ENCODE measurements at places on chromosomes 5 and 9. TPM values are rescaled to one million over a fixed set of nuclear protein-coding genes. Genes with fewer than 3 reads are reported as not detected.

GRCh38 chr5:145776886-145777285 is 58.3 kb downstream of the PRELID2 start:
- no peaks in the 10 kb centered on the region for H3K27me3 ChIP-seq
- no peaks in the 10 kb centered on the region for H3K4me1 ChIP-seq
- H3K4me3 ChIP-seq, result no peak overlapping the region
- H3K36me3 ChIP-seq, result no peaks in the 10 kb centered on the region
- no peak for DNase-seq
- no peak overlapping the region for H3K27ac ChIP-seq

GRCh38 chr9:23663946-23664345 is 162.1 kb downstream of the ELAVL2 start:
- H3K27me3 ChIP-seq, result no peaks in the 10 kb centered on the region
- no peak for DNase-seq

GRCh38 chr5:134255418-134256150 is 29.7 kb upstream of the PPP2CA start:
- no peak for DNase-seq
- H3K36me3 ChIP-seq, result no peaks in the 10 kb centered on the region
- H3K4me3 ChIP-seq, result no peak overlapping the region
- H3K27me3 ChIP-seq, result peaks cover 3% of the 10 kb centered on the region
- H3K27ac ChIP-seq, result no peak overlapping the region

The SLC36A2 gene
- total RNA-seq, result not detected

- H3K4me1 ChIP-seq, result peaks cover 33% of the 10 kb centered on the region
- DNase-seq, result no peak
Observed at GRCh38 chr9:113156880-113157279, 6.1 kb downstream of the SLC31A2 start.

DNA sequence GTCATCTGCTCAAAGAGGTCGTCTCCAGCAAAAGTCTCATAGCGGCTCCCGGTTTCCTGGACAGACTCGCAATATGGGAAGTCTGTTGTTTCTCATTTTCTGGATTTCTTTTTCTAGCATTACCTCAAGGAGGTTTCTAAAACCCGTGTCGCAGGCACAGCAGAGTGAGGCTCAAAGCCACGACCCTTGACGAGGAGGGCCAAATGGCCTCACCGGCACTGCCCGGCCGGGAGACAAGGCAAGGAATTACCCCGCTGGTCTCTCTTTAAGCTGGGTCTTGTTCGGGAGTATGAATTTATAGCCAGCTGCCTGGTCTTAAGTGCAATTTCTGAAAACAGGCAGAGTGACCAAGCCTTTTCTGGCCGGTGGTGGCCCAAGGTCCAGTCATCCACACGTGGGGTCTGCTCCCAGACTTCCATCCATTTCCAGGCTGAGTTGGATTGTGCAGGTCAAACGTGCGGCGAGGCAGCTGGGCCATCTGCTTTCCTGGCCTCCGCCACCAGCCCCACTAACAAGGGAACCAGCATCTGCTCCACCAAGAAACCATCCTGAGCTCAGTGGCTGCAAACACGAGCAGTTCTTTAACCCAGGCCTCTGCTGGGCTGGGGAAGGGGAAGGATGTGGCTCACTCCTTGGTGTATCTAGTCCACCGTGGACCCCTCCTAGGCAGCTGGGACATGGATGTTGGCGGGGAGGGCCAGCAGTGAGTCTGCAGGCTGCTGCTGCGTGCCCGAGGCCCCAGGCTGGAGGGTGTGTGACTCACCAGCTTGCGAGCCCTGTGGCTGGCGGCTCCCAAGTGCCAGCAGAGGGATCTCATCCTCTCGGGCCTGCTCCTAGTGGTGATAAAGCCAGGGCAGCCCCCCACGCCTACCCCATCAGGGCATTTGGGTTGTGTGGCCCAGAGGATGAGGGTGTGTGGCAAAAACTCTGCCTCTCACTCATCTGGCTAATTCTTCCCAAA is 55.6 kb upstream of the COL5A1 start:
- no peaks in the 10 kb centered on the region for H3K4me1 ChIP-seq
- H3K4me3 ChIP-seq, result no peak overlapping the region
- no peaks in the 10 kb centered on the region for H3K36me3 ChIP-seq
- H3K27me3 ChIP-seq, result peaks cover 7% of the 10 kb centered on the region
- DNase-seq, result no peak
- no peak overlapping the region for H3K27ac ChIP-seq

GRCh38 chr5:90878549-90879196 is 320.1 kb downstream of the ADGRV1 start:
- no peaks in the 10 kb centered on the region for H3K36me3 ChIP-seq
- no peak overlapping the region for H3K4me3 ChIP-seq
- DNase-seq, result no peak
- peaks cover 7% of the 10 kb centered on the region for H3K4me1 ChIP-seq
- H3K27me3 ChIP-seq, result peaks cover 20% of the 10 kb centered on the region
- H3K27ac ChIP-seq, result no peak overlapping the region

DNA sequence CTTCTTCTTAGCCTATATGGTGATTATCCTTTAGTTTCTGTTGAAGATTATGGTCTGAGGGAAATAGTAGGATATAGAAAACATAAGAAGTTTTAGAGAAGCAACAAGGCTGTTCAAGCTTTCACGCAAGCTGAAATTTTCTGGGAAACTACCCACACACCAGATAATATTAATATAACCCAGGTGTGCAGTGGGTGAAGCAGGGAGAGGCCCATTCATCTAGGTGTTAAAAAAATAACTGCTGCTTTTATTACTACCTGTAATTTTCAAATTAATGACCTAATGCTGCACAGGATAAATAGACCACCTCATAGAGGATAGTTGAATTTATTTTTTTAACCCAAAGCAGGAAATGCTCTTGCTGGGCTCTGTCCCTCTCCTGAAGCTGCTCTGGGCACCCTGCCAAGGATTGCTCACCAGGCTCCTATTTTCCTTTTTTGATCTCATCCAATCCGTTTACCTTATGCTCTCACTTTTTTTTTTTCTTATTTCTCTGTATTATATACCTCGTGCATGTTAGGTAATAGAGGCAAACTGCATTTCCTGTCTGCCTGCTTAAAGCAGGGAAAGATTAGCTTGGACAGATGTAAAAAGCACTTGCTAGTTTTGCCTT is 124.3 kb upstream of the SLC12A2 start:
- no peaks in the 10 kb centered on the region for H3K27me3 ChIP-seq
- H3K27ac ChIP-seq, result no peak overlapping the region
- peak; percentile 35 for DNase-seq
- H3K4me1 ChIP-seq, result peaks cover 19% of the 10 kb centered on the region

- no peak overlapping the region for H3K4me3 ChIP-seq
- no peak for DNase-seq
Observed at GRCh38 chr5:145689235-145689634, 145.9 kb downstream of the PRELID2 start.

The AIF1L gene
- total RNA-seq, result 1.9 TPM

DNA sequence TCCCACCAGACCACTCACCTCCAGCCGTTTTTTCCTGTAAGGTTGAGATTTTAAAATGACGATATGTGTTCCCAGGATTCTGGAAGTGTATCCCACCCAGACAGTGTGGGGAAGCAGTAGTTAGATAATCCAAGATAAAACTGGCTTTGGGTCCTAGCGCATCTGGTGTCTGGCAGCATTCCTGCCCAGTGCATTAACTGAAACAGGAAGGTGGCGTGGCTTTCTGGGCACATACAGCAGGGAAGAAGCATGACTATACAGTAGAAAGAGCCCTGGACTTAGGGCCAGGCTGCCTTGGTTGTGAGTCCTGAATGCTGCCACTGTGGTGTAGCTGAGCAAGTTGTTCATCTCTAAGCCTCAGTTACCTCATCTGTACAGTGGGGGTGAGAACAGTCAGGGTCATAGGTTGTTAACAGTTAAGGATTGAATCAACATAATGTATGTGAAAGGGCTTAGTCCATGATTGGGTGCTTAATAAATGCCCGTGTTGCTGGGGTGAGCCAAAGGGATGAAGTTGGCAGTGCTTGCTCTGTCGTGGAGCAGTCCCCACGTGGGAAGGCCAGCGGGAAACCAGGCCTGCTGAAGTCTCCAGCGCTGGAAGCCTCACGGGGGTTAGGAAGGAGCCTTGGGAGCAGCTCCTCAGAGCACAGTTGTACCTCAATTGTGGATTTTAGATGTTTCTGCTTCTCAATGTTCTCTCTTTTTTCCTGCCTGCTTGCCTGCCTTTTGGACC is 18.0 kb downstream of the CLTA start:
- peaks cover 65% of the 10 kb centered on the region for H3K36me3 ChIP-seq
- peak overlapping the region; percentile 83 for H3K27ac ChIP-seq
- no peak for DNase-seq
- peaks cover 54% of the 10 kb centered on the region for H3K4me1 ChIP-seq
- H3K4me3 ChIP-seq, result no peak overlapping the region

The MRPS27 gene
- total RNA-seq, result 99.1 TPM

- H3K27me3 ChIP-seq, result peaks cover 34% of the 10 kb centered on the region
- peaks cover 26% of the 10 kb centered on the region for H3K4me1 ChIP-seq
- no peak for DNase-seq
- H3K27ac ChIP-seq, result peak overlapping the region; percentile 39
Observed at GRCh38 chr9:110047955-110048402, 160.0 kb downstream of the C9orf152 start.

GRCh38 chr9:84779883-84780282 is 110.4 kb downstream of the NTRK2 start:
- no peak overlapping the region for H3K4me3 ChIP-seq
- H3K36me3 ChIP-seq, result no peaks in the 10 kb centered on the region
- H3K27ac ChIP-seq, result no peak overlapping the region
- peaks cover 10% of the 10 kb centered on the region for H3K27me3 ChIP-seq
- DNase-seq, result no peak

DNA sequence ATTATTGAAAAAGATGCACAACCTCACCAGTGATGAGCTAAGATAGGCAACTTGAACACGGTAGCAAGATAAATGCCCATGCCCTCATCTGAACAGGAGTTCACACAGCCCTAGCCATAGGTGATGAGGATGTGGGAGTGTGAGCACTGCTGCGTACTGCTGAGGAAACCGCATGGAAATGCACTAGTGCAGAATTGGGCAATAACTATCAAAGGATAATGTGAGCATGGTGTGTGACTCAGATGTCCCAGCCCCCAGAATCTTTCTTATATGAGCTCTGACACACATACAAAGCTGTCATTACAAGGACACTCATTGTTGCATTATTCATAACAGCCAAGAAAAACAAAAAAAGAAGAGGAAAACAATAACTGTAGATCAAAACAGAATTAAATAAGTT is 521.2 kb downstream of the IRX1 start:
- no peaks in the 10 kb centered on the region for H3K36me3 ChIP-seq
- H3K27me3 ChIP-seq, result no peaks in the 10 kb centered on the region
- DNase-seq, result peak; percentile 6
- H3K4me3 ChIP-seq, result no peak overlapping the region

The TNFSF15 gene
- 0.23 TPM for total RNA-seq

The PCDHGA11 gene
- total RNA-seq, result not detected

- H3K4me3 ChIP-seq, result no peak overlapping the region
- H3K27me3 ChIP-seq, result no peaks in the 10 kb centered on the region
- no peaks in the 10 kb centered on the region for H3K36me3 ChIP-seq
- no peaks in the 10 kb centered on the region for H3K4me1 ChIP-seq
- DNase-seq, result no peak
- H3K27ac ChIP-seq, result no peak overlapping the region
Observed at GRCh38 chr5:28542987-28543386, 1504.6 kb upstream of the CDH9 start.

Data from activated CD8-positive, alpha-beta T cell treated with anti-CD3 and anti-CD28 coated beads for 36 hours (primary cell).